ENCODE measurements at places on chromosomes 7 and 10. TPM values are rescaled to one million over a fixed set of nuclear protein-coding genes. Genes with fewer than 3 reads are reported as not detected.

Gene OR6B1
- total RNA-seq: not detected

Gene ACSM6
- total RNA-seq: 4.5 TPM

Gene TWIST1
- total RNA-seq: 39.9 TPM

Gene CH25H
- total RNA-seq: 4.1 TPM

Gene MYH16
- total RNA-seq: not detected

Gene ZNF503
- total RNA-seq: 5.6 TPM

Gene HOXA4
- 0.69 TPM for total RNA-seq

Gene MMRN2
- total RNA-seq: 20.4 TPM

Gene CTTNBP2
- total RNA-seq: 5.5 TPM

Gene ZNF736
- 22.1 TPM for total RNA-seq

Gene PTPRE
- 15.9 TPM for total RNA-seq

Gene GHRHR
- total RNA-seq: not detected

Gene NEUROG3
- total RNA-seq: not detected

Gene PODXL
- total RNA-seq: 11.4 TPM

Gene LFNG
- total RNA-seq: 27.0 TPM

Gene SUGCT
- total RNA-seq: 5.2 TPM

Gene DAGLB
- 12.6 TPM for total RNA-seq

Gene OR2A12
- total RNA-seq: not detected

Gene NODAL
- not detected for total RNA-seq
